ENCODE measurements at places on chromosomes 5 and 9.

GRCh38 chr5:173163219-173163618 lies 18.9 kb downstream of the BNIP1 start:
- no peak for DNase-seq

DNA sequence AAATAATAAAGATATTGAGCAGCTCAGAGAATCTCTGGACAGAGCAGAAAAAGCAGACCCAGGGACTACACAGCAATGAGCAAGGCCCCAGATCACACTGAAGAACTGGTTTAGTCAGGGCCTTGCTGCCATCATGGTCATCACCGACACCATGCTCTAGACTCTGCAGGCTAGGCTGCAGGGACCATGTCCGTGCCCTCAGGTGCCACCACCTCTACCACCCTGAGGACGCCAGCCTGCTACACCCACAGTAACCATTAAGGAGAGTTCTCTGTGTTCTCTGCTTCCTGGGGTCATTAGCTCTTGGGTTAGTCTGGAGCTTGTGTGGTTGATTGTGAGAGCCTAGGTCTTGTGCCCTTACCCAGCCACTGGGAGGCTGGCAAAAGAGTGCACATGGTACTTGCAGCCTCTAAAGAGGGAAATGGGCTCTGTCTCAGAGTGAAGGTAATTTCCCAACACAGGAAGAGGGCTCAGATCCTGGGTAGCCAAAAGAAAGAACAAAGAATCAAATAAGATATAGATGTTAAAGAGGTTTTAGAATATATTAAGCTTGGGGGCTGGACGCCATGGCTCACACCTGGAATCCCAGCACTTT lies 31.9 kb upstream of the JADE2 start:
- DNase-seq: no peak

- no peak for DNase-seq
These were observed 645.2 kb upstream of the PTPRD start for GRCh38 chr9:11257992-11258391.

- no peak for DNase-seq
These were observed 256.8 kb downstream of the ROR2 start for GRCh38 chr9:91693226-91693625.

DNA sequence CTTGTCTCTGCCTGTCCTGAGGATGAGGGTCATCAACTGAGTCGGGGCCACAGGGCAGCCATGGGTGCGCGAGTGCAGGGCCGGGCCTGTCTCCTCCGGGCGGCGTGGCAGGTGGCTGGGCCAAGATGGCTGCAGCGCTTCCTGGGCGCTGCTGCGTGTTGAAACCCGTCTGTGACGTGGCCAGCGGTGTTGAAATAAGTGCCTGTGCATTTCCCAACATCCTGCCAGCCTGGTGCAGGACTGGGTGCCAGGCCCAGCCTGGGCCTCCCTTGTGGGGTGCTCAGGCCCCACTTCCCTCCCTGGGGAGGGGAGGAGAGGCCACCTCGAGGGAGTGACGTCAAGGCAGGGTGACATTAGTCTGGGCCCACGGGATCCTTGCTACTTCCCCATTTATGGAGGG lies 45.5 kb downstream of the RXRA start:
- no peak for DNase-seq

GRCh38 chr5:1897816-1898450 lies 15.2 kb upstream of the IRX4 start:
- DNase-seq: no peak
